ENCODE measurements at places on chromosomes 12 and 14. TPM values are rescaled to one million over a fixed set of nuclear protein-coding genes. Genes with fewer than 3 reads are reported as not detected.
A peak's percentile ranks its signal among the peaks of the same experiment; 100 is the strongest.

KRT79 gene
- not detected for total RNA-seq

- DNase-seq = no peak
These were observed 4.3 kb upstream of the FGD4 start for GRCh38 chr12:32395026-32395425.

SLC17A8 gene
- total RNA-seq = not detected

RNF212B gene
- not detected for total RNA-seq

DNA sequence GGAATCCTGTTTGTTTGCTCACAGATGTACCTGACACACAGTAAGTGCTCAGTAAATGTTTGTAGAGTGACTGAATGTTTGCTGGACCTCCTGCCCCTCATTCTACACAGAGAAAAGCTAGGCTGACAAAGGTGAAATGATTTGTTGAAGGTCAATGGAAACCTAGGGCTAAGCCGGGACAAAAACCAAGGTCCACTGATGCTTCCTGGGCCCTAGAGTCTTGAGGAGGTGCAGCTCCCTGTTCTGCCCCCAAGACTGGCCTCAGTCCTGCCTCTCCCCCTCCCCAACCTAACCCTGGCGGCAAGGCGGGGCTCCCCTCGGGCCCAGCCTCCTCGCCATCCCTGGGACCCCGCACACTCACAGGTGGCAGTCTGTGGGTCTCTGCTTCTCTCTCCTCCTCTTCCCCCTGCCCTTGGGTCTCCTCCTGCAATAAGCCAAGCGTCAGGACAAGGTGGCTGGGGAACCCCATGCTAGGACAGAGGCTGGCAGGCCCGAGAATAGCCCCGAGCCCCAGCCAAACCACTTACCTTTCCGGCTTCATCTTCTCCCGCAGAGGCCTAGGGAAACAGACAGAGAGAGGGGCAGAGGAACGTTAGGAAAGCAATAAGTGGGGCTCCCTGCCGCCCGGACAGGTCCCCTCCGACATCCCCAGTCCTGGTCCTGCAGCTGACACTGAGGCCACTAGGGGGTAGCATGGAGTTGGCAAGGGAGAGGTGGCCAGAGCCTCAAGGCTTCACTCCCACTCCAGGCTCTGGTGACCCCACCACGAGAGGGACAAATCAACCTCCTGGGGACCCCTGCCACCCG lies 9.3 kb downstream of the PGF start:
- DNase-seq = no peak

DNA sequence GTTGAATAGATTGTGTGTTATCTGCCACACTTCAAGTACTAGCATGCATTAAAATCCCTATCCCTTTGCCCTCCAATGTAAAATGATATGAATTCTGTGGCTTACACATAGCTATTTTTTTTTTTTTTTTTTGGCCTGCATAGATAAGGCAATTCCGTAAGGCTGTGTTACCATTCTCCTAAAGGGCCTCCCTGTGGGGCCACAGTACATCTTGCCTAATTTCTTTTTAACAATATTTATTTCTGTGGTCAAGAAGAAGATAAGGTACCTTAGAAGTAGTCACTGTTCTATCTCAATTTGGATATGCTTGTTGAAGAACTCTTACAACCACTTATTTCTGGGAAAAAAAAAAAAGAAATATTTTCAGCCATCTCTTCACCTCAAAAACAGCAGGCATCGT lies 19.8 kb downstream of the FLRT2 start:
- no peak for DNase-seq

GRCh38 chr12:6647083-6647604 lies at the start of gene ACRBP:
ACRBP (minus strand) TSS chr12:6647432; CDS start chr12:6647366, 66 bp downstream.
- DNase-seq = no peak

- no peak for DNase-seq
These were observed 103.4 kb upstream of the RBM19 start for GRCh38 chr12:114069507-114069906.

GRCh38 chr12:102300824-102301461 lies 103.3 kb upstream of the PMCH start:
- peak; percentile 4 for DNase-seq

- no peak for DNase-seq
These were observed 226.7 kb upstream of the ABCD2 start for GRCh38 chr12:39846304-39846703.

DNA sequence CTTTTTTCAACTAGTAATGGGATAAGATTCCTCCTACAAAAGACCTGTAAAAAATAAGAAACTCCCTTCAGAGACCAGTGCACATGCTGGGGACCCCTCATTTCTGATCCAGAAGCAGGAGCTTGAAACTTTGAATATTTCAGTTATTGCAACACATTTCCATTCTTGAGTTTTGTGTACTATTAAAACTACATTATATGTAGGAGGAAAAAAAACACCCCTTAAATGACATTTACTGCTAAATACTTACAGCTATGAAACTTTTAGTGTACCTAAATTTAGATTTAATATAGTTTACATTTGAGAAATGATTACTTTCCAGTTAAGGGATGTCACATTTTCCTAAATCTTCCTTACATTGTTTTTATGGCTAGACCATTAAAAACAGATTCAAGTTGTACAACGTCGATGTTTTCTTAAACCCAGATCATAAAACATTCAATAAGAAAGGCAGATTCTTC lies 4.1 kb downstream of the LRIG3 start:
- no peak for DNase-seq

DNA sequence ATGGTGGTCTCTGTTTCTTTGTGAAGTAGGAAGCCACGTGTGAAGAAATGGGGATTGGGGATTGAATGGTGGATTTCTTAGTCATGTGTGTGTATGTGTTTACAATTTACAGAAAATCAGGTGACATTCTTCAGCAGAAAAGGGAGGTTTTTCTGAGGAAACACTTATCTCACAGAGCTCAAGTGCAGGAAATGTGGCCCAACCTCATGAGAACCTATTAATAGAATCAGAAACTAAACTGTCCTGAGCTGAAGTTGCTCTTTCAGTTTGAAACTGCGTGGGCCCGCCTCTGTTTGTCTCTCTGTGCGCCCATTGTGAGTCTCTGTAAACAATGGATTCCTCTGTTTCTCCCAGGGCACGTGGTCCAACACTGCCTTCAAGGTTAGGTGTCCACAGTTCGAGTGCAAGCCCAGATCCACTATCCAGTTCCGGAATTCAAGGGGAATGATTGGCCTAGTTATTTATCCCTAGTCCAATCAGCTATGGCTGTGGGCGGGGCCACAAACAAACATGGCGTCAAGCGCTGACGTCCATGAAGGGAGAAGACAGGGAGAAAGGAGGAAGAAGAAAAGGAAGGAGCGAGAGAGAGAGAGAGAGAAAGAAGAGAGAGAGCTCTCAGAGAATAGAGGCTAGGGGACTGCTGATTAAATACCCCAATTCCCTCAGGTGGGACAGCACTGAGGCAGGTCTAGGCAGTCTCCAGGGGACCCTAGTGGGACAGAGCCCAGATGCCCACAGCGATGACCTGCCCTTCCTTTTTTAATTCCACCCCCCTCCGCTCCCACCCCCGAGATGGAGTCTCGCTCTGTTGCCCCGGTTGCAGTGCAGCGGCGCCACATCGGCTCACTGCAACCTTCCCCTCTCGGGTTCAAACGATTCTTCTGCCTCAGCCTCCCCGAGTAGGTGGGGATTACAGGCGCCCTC lies 31.4 kb upstream of the C12orf76 start:
- DNase-seq = no peak

GRCh38 chr14:32648434-32648833 lies 290.2 kb upstream of the NPAS3 start:
- DNase-seq = no peak

DNA sequence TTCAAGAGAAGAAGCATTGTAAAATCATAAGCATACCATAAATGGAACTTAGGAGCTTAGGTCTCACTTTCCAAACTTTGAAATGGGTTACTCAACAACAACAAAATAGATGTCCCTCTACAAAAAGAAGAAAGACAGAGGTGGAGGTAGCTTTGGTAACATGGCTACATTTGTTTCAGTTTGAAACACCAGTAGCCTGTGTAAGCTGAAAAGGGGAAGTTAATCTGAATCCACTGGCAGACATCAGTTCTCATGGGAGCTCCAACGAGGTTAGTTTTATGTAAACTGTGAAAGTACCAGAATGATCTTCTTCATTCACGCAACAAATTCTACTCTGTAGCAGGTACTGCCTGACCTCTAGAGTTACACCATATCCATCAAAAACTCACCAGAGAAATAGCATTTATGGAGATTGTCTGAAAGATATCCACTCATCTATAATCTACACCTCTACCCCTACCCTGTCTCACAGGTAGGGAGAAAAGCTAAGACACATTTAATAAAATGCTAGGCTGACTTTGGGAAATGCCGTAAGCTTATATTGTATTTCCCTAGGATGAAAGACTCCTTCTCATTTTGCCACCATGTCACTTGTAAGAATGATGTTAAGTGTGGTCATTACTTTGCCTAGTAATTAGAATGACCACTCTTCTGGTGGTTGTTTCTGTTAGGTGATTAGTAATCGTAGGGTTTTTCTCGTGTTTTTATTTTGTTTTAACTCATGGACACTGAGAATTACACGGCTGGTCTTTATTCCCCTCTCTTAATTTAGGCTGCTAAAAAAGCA lies 224.1 kb downstream of the ASCL1 start:
- DNase-seq = no peak

DNA sequence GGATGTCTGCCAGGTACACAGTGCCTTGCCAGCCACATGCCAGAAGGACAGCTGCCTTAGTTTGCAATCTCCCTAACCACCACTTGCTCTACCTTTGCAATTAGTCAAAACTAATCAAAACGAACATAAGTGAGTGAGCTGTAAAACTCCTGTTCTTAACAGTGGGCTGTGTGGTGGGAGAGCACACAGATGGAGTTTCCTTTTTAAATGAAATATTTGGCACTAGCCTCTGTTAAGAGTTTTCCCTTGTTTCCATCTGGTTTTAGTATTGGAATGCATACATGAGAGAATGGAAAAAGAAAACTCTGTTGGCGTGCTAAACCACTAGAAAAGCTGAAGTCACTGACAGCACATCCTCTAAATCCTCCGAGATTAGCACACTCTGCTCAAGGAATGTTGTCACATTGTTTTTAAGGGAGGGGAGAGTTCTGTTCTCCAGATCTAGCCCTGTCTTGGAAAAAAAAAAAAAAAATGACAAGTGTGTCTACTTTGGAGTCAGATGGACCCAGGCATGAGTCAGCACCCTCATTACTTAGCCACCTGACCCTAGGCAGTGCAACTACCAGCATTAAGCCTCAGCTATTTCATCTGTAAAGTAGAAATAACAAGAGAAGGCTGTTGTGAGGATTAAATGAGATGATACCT lies 83.9 kb downstream of the STXBP6 start:
- DNase-seq = no peak

- no peak for DNase-seq
These were observed 177.4 kb upstream of the HIF1A start for GRCh38 chr14:61517911-61518384.
